ENCODE measurements at places on chromosomes 5 and 9. TPM values are rescaled to one million over a fixed set of nuclear protein-coding genes. Genes with fewer than 3 reads are reported as not detected.

The NTRK2 gene
- not detected for total RNA-seq

DNA sequence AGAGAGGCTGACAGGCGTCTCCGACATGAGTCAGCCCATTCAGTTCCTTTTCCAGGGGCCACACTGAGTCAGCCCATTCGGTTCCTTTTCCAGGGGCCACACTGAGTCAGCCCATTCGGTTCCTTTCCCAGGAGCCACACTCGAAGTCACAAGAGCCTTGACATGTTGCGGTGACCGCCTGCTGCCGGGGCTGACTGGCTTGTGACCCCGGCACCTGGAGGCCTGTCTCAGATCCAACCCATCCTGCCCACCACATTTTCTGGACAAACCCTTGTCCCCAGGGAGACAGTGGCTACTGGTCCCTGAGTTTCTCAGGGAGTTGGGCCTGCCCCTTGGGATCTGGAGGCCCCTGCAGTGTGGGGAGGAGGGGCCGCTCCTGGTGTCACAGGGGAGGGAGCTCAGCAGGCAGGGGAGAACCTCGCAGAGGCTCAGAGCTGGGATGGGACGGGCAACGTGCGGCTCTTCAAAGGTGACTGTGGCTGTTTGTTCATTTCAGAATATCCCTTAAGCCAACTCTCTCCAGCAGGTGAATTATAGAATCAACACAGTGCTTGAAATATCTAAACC, 40.5 kb upstream of the LPCAT1 start:
- DNase-seq = no peak

- DNase-seq = no peak
Observed at GRCh38 chr9:106025453-106025852, 331.1 kb downstream of the TMEM38B start.

DNA sequence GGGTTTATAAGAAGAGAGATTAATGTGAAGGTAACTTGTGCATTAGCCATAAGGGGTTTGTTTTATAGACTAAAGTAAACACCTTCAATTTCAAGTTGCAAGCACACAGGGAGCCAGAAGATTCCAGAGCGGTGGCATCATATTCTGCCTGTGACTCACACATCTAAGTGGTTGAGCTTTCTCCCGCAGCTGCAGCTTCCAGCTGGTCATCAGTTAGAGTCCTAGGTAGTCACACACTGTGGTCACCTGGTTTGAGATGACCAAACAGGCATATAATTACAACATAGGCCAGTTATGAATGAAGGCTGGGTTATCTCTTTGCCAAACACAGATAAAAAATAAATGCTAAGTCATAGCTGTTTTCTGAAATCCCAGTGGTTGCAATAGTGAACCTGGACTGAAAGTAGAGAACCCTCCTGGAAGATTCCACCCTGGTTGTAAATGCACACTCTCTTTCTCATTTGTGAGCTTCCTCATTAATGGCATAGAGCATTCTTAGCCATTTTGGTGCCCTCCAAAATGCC, 171.3 kb downstream of the GDNF start:
- peak; percentile 14 for DNase-seq

DNA sequence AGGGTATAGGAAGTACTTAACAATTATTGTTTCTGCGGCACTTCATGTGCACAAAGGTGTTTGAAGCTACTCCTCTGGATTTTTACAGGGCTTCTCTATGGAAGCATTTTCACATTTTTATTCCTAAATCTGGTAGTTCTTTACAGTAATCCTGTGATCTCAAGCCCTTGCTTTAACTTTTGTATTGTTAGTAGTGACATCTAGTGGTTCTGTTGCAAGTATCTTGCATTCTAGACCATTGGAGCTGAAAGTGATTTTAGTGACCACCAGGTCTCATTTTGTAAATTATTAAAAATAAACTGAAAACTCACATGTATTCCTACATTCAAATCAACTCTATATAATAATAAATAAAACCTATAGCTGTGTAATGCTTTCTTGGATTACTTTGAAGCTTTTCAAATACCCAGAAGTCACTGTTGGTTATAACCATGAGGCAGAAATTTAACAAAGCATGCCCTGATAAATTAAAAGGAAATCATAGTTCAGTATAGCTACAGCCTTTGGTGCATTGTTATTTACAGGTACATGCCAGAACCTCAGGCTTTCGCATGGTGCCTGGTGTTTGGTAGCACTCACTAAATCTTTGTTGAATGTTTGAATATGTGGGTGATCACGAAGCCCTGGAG, 18.9 kb downstream of the RPS23 start:
- peak; percentile 16 for DNase-seq

DNA sequence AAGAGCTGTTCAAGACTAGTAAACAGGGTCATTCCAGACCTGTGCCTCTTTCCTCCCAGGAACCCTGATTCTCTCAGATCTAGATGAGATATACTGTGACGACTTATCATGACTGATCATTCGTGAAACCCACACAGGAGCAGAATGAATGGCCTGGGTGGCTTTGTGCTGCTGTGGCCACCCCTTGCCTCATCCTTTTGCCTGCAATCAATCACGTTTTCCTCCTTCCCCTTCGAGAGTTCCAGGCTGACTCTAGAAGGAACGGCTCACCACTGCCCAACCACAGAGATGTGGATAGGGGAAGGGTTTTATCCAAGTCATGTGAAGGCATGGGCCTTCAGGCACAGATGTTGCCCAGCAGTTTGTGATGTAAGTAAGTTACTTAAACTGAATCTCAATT, 5.8 kb downstream of the ANXA6 start:
- DNase-seq = no peak
